ENCODE measurements at places on chromosomes 3 and 15. TPM values are rescaled to one million over a fixed set of nuclear protein-coding genes. Genes with fewer than 3 reads are reported as not detected.

GRCh38 chr15:81375461-81375860 is 1.4 kb upstream of the TMC3 start:
- H3K27me3 ChIP-seq = peaks cover 14% of the 10 kb centered on the region
- H3K4me1 ChIP-seq = peaks cover under 1% of the 10 kb centered on the region
- no peak overlapping the region for H3K27ac ChIP-seq
- no peak overlapping the region for H3K4me3 ChIP-seq
- no peak for DNase-seq

DNA sequence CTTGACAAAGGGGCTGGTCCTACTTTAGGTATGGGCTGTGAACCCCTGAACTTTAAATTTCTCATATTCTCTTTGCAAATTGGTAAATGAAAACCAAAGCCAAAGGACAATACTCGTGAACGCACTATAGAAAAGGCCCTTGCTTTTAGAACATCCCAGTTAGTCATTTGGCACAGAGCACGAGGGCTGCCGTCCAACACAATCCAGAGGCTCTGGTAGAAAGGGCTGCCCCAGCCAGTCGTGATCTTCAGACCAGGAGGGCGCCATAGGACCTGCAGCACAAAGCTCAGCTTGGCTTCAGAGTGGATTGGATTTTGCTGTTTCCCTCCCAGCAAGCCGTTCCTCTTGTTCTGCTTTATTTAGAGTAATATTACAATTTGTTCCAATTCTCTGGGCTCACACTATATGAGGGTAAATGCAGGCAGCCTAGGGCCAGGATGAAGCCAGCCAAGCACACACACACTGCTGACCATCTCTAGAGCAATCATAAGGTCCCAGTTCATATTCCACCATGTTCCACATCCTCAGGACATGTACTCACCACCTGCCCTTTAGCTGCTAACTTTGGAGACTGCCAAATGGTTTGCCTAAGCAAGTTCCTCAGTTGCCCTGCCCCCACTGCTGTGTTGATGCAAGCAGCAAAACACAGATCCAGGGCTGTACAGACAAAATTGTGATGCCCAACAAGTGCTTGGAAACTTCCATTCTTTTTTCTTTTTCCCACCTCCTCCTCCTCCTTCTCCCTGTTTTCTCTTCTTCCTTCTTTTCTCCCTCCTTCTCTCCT is 6.0 kb upstream of the BFSP2 start:
- no peak overlapping the region for H3K27ac ChIP-seq
- no peaks in the 10 kb centered on the region for H3K36me3 ChIP-seq
- no peak overlapping the region for H3K4me3 ChIP-seq
- H3K27me3 ChIP-seq = peaks cover 5% of the 10 kb centered on the region

CIB1 gene
- 159 TPM for total RNA-seq

MESP2 gene
- total RNA-seq = 0.41 TPM

ZBED2 gene
- 546 TPM for total RNA-seq

All from activated T-helper 2 cell treated with anti-CD3 and anti-CD28 coated beads, Interferon-gamma antibody, Interleukin-2, Interleukin-4, amounts not matched to agents 10 μg/mL and 5 μg/mL and 100 μg/mL, durations not matched to agents 14 hours and 24 hours and 36 hours (primary cell).